Hematopoietic multipotent progenitor cell treated with erythropoietin and hydrocortisone succinate and interleukin-3 and kit ligand, for 6 days (in vitro differentiated cells): ENCODE measurements at places on chromosomes 7 and 10.

DNA sequence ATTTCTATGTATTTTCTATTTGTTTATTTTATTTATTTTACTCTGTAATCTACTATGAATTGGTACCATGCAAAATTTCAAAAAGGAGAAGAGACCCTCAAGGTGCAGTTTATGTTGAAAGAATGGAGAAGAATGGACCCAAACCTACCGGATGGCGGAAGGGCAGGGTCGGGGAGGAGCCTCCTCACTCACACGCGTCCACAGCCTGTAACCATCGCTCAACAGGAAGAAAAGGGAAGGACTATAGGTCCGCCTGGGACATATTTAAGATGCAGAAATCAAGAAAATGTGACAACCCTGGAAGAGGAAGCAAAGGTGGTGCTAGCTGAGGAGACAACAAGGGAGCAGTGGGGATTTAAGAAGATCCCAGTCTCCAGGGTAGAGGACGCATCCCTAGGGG is 158.4 kb downstream of the COBL start:
- DNase-seq: no peak

DNA sequence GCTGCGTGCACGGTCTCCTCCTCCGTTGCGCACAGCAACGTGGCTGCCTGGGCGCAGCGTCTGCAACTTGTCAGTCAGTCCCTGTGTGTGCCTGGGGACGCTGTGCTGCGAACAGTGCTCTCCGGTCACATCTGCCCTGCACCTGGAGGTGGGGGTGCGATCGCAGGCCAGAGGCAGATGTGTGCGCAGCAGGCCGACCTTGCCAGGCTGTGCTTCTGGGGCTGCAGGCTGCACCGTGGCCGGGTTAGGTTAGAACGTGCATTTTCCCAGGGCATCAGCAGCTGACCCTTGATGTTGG is 8.2 kb upstream of the GET4 start:
- DNase-seq: no peak

DNA sequence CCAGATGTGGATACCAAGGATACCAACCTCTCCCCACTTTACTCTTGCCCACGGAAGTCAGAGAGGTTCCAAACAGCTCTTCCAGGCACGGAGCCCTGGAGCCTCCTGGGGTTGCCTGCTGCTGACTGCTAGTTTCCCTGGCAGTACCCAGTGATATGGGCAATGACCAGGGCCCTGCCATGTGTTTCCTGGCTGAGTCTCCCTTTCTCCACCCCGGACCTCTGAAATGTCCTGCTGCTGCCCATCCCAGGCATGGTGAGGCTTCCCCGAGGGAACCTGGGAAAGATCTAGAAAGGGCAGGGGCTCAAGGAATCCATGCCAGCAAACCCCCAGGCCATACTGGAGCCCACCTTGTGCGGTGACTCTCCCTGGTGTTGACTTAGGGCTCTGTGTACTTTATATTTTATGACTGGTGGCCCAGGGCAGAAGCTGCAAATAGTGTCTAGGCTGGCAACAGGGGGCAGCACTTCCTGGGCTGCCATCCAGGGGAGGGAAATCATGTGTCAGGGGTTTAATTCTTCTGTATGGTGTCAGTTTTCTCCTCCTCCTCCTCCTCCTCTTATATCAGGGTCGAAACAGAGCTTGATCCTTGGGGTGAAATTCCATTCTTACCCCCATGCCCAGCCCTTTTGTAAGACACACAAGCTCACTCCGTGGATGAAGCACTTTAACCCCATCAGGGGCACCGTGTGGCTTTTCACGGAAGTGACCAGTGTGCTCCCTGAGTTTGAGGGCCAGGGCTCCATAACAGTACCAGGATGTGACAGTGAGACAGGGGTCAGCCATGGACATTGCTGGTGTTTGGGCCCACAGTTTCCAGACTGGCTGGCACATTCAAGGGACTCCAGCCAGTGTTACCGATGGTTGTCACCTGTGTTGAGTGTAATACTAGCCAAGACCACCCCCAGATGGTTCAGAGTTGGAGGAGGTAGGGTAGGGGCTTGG is 62.4 kb upstream of the GDF10 start:
- DNase-seq: no peak

- no peak for DNase-seq
These were observed 42.1 kb upstream of the PLXNA4 start for GRCh38 chr7:132618271-132618955.

DNA sequence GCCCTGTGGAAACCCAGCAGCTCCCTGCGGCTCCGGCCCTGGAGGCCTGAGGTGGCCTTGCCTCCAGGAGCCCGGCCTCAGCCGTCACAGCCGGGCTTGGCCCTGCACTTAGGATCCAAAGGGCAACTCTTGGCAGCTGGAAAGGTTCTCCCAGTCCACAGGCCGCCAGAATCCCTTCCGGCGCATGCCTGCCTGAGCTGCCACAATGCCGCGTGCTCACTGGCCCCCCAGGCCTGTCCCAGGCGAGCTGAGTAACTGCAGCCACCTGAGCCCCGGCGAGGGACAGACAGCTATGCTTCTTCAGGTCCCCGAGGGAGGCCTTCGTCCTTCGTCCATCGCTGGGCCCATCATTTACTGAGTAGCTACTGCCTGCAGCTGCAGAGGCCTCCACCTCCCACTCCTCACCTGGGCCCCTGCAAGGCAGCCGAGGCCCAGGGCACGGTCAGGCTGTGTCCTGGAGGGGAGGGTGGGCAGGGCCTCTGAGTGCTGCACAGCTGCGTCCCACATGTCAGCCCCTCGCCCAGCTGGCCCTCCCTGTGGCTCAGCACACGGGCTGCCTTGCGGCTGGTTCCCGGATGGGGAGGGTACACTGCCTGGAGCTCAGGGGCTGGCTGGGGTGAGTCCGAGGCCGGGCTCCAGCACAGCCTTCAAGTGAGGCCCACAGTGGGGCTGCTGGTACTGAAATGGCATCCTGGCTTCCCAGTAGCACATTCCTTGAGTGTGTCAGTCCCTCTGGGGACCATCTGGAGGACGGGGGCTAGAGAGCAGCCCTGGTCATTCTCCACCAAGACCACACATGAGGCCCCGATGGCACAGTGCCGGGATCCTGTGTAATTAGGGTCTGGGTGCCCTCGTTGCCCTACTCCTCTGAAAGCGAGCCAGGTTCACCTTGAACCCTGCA is 172.5 kb downstream of the ELFN1 start:
- DNase-seq: no peak

- no peak for DNase-seq
These were observed 20.5 kb downstream of the ZNF438 start for GRCh38 chr10:31011017-31011664.

DNA sequence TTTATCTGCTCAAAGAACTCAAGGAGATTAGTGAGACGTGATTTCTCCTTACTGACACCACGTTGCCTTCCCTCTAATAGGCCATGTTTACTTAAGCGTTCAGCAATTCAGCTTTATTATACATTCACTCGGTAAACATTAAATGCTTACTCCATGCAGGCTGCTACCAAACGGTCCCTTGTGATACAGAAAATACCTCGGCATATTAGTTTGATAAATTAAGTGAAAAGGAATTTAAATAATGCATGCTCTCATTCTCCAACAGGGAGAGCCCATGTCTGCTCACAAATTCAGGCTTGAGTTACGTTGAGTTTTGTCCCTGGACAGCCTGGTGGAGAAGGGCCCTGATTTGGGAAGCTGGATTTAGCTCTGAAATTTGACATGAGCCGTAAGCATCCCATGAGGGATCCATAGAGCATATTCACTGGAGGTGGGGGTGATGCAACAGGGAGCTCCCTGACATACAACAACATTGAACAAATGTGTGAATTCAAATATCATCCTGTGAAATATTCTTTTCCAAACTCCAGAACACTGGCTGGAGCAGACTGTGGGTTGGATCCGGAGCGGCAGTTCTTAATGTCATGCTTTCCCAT is 86.3 kb downstream of the TBXAS1 start:
- DNase-seq: no peak

GRCh38 chr10:123808286-123808685 is 83.3 kb downstream of the CPXM2 start:
- no peak for DNase-seq

DNA sequence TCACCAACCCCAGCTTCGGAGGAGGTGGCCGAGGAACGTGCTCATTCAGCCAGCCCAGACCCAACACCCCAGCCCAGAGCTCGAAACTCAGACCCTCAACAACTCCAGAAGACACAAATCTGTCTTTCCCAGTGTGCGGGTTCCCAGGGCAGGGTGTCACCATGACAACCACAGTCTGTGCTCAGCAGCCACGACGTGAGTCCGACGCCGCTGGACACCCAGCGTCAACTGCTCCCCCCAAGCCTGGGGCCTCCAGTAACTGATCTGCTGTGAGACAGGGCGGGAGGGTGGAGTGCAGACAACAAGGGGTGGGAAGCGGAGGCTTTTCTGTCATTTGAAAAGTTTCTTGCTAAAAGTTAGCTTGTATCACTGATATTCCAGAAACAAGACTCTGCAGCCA is 167.2 kb downstream of the MAD1L1 start:
- no peak for DNase-seq

GRCh38 chr10:79437111-79437814 is 8.2 kb downstream of the ZCCHC24 start:
- no peak for DNase-seq

DNA sequence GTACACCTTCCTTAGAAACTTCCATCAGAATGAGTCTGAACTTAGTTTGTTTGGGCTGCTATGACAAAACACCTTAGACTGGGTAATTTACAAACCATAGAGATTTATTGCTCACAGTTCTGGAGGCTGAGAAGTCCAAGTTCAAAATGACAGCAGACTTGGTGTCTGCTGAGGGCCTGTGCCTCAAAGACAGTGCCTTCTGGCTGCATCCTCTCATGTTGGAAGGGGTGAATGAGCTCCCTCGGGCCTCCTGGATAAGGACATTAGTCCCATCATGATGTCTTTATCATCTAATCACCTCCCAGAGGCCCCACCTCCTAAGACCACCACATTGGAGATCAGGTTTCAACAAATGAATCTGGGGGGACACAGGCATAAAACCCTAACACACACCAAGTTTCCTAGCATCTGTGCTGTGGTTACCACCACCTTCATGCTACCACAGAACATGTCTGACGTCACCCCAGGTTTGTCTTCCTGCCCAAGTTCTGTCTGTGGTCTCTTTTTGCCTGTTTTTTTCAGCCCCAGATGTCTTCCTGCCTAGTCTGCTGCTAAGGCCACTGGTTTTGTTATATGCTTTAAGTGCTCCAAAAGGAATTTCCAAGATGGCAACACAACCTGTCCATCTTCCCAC is 150.9 kb upstream of the COBL start:
- no peak for DNase-seq

DNA sequence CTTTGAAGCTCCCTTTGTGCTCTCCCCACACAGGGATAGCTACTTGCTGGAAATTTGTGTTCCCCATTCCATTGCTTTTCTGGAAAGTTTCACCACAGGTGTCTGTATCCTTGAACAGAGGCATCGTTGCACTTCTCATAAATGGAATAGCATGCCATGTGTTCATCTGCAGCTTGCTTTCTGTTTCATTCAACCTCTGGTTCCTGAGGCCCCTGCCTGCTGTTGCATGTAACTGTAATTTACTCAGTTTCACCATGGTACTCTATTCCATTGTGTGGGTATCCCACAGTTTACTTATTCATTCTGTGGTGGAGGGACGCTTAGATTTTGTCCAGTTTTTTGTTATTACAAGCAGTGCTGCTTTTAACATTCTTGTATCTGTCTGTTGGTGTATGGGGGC is 32.0 kb downstream of the EEPD1 start:
- no peak for DNase-seq

DNA sequence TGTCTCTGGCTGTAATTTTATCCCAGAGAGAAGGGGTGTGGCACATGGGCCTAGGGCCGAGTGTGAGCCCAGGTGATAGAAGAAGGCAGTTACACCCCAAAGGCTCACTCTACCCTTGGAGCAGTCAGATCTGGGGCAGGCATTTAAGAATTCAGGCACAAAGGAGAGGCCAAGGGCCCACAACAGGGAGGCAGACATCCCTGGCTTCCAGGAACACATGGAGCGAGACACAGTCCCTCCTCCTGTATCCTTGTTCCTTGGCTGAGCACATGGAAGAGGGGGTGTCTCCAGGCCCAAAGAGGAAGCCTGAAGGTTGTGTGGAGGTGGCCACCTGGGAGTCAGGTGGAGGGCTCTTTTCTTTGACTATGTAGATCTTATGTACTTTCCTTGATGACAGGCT is 286.2 kb downstream of the RPS24 start:
- no peak for DNase-seq

DNA sequence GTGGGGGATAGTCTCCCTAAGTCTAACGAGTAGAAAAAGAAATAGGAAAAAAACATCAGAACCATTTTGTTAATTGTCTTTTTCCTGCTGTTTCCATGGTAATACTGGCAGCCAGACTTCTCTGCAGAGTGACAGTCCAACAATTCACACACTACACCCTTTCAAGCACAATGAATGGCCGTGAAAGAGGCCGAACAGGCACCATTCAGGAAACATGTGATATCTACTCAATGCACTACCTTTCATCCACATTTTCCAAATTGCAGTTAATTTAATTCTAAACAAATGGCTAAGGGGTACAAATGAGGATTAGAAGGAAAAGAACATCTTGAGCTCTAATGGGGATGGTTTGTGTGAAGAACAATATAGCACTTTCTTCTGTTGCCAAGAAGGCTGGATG is 358.5 kb upstream of the ANKRD30A start:
- no peak for DNase-seq

GRCh38 chr10:62011558-62011957 is 110.1 kb downstream of the ARID5B start:
- DNase-seq: no peak
